ENCODE measurements at places on chromosomes 12 and 14.

DNA sequence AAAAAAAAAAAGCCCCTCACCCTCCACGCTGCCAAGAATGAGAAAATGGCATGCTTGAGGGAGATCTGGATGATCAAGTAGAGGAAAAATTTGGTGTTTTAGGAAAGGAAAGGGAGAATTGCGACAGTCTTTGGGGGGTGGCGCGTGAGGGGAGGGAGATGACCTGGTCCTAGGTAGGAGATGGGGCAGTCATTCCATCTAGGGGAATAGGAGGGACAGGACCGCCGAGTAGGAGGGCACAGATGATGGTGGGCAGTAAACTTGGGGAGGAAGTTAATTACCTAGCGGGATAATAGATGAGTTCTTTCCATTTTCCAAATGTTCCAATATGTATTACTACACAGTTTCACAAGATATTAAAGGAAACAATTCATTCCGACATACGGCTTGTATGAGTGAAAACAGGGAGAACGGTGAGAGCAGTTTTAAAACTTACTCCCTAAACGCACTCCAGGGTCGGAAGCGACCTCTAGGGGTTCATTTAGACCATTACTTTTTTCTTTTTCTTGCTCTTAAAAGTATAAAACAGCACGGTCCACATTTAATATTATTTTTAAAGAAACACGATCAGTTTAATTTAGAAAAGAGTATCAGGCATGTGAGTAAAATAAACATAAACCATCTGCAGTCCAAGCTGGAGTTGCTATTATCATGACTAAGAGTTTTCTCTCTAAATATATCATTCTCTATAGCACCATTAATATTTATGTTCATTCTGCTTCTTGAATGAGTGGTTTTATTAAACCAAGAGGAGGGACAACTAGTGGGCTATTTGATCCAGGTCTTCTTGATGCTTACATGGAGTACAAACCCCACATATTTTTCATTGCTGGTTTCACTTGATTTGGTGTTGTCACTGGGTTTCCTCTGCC is 3.0 kb upstream of the FNTB start:
- DNase-seq: no peak

- no peak for DNase-seq
Observed at GRCh38 chr14:50501642-50502041, 30.7 kb downstream of the MAP4K5 start.

- no peak for DNase-seq
Observed at GRCh38 chr14:104433401-104434213, 146.0 kb upstream of the C14orf180 start.

GRCh38 chr14:99754141-99755067 is 38.8 kb upstream of the EML1 start:
- peak; percentile 33 for DNase-seq

DNA sequence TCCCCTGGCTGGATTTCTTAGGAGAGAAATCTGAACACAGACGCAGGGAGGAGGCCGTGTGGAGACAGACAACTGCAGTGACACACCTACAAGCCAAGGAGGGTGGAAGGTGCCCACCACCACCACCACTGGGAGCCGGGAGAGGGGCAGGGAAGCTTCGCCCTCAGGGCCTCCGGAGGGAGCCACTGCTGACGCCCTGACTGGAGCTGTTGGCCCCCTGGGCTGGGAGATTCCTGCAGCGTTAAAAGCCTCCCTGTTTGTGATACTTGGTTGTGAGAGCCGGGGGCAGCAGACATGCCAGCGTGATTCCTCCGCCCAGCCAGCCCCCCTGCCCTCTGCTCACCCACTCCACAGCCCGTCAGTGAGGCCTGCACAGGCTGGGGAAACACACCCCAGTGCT is 72.0 kb downstream of the CHGA start:
- DNase-seq: no peak

- DNase-seq: no peak
Observed at GRCh38 chr12:83224012-83224411, 537.3 kb downstream of the TMTC2 start.

DNA sequence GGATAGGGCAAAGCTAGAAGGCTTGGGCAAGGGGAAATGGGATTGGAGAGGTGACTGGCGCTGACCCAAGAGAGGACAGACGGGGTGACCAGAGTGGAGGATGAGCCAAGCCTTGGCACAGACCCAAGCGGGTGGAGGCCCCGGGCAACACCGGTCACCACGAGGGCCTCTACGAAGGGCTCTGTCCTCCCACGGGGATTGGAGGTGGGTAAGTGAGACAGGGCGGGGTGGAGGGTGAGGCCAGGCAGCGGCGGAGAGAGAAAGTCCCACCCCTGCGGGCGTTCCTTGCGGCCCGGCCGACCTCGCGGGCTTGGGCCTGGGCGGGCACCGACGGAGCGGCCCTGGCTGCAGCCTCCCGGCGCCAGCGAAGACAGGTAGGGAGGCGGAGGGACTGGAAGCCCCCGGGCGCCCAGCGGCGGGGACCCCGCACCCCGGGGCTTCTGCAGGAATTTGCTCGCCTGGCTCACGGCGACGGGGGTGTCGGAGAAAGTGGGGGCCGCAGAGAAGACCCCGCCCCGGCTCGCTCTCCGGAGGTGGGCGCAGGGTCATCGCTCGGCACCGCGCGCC is at the start of gene PAPLN:
PAPLN (plus strand) TSS at position 288 of the 567 bp plus-strand sequence. CDS start 2,273 bp downstream, outside the sequence.
- no peak for DNase-seq

DNA sequence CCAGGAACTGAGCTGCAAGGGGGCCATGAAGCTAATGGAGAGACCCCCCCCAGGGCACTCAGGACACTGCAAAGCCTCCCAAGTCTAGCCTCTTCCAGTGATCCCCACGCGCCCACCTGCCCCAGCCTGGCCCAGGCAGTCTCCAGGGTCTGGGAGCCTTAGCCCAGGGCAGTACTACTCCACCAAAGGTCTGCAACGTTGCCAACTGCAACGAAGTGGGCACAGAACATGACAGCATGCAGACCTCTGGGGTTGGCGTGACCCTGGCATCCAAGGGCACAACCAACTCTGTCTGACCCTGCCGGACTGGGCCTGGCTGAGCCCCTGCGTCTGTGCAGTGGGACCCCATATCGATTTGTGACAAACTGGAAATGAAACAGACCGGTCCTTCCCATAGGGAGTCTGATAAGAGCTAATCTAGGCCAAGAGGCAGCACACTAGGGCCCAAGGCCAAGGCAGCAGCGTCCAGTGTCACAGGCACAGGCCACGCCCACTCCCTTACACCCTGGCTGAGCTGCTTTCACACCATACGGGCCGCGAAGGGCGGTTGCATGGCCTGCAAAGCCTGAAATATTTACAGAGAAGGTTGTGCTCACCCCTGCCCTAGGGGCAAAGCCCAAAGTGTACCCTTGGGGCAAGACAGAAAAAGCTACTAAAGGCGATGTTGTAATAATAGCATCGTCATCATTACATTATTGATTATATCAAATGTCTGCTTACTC is 76.7 kb downstream of the NCOR2 start:
- no peak for DNase-seq

GRCh38 chr12:93019212-93019927 is 90.3 kb upstream of the EEA1 start:
- no peak for DNase-seq

GRCh38 chr12:5247144-5247543 is 184.8 kb upstream of the NTF3 start:
- no peak for DNase-seq

Data from H4 (cell line).